ENCODE measurements at places on chromosomes 7 and 10.

DNA sequence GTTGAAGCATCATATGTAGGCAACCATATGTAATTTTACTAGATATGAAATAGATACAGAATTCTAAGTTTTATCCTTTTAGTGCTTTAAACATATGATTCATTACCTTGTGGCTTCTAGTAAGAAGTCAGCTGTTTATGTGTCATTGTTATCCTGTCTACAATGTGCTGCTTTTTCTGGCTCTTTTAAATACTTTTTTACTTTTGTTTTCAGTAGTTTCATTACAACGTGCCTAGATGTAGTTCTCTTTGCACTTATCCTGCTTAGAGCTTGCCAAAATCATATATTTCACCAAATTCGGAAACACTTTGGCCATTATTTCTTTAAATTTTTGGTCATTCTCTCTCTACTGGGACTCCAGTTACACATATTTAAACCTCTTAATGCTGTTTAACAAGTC is 26.4 kb downstream of the YAE1 start:
- DNase-seq: no peak

GRCh38 chr7:17362439-17363105 is 64.1 kb downstream of the AHR start:
- DNase-seq: no peak

GRCh38 chr10:113320211-113320610 is 232.6 kb upstream of the HABP2 start:
- DNase-seq: no peak

DNA sequence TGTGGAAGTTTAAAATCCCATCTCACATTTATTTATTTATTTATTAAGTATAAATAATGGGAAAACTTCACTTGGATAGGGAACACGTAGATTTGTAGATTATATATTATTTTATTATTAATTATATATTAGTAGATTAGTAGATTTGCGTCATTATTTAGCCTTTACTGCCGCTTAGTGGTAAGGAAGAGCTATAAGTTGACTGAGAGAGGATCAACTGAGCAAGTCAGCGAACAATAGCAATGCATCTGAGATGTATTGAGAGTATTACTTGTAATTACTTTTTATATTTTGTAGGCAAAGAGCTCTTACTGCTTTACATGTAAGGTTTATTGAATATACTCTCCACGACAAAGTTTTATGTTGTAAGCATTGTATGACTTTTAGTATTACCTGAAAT is 244.5 kb upstream of the ANKRD30A start:
- no peak for DNase-seq

GRCh38 chr7:112383671-112384417 is 66.4 kb upstream of the IFRD1 start:
- no peak for DNase-seq

- no peak for DNase-seq
Observed at GRCh38 chr7:8434290-8435002, 1.0 kb downstream of the NXPH1 start.

DNA sequence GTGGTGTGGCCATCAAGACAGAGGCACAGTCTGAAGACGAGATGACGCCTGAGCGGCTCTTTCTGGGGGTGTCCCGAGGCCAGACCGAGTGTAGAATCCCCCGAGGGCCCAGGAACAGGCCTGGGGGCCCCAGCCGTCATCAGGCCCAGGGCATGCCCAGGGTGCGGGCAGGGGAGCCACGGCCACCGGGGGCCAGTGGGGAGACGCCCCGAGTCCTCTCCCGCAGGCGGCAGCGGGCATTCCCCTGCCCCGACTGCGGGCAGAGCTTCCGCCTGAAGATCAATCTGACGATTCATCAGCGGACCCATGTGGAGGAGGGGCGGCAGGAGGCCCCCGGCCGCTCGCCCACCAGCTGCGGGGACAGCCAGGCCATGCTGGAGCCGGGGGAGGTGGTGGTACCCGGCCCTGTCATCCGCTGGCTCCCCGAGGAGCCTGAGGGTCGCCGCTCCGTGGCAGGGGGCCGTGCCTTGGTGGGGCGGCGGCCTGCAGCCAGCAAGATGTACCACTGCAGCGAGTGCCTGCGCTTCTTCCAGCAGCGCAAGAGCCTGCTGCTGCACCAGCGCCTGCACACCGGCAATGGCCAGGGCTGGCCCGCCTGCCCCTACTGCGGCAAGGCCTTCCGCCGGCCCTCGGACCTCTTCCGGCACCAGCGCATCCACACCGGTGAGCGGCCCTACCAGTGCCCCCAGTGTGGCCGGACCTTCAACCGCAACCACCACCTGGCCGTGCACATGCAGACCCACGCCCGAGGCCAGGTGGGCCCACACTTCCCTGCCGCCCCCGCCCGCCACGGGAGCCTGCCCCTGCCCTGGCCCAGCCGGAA is 19.7 kb downstream of the ZNF783 start:
- no peak for DNase-seq

- DNase-seq: no peak
Observed at GRCh38 chr10:78081292-78081691, 47.6 kb downstream of the RPS24 start.

- DNase-seq: no peak
Observed at GRCh38 chr10:117551330-117552155, 9.0 kb downstream of the EMX2 start.

GRCh38 chr7:31553661-31554081 is 39.8 kb downstream of the ITPRID1 start:
- no peak for DNase-seq

- DNase-seq: no peak
Observed at GRCh38 chr7:127089146-127089545, 163.6 kb downstream of the GRM8 start.

DNA sequence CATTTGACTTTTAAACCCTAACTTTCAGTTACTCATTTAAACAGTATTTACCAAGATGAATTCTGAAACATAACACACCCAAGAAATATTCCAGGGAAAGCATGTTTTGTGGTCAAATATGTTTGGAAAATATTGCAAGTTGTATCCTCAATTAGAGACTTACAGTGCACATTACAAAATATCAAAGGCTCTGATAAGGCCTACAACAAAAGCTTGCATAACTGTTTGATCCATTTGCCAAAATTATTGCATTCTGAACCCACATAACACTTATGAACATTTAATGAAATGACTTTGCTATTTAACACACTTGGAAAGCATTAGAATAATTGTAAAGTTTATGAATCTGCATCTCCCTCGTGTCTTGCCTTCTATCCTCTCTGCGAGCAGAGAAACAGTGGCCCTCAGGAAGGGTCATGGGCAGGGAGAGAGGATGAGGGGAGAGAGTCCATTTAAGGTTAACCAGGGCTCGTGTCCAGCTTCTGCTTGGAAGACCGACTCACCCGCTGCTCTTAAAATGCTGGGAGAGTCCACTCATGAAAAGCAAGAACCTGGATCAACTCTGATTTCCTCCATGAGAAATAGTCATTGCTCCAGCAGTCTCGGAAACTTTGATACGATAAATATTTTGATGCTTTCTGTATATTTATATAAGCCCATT is 408.2 kb upstream of the ZMIZ1 start:
- DNase-seq: no peak

- no peak for DNase-seq
Observed at GRCh38 chr10:117646718-117647117, 104.2 kb downstream of the EMX2 start.

- DNase-seq: no peak
Observed at GRCh38 chr7:47764746-47765145, 182.8 kb upstream of the TNS3 start.

DNA sequence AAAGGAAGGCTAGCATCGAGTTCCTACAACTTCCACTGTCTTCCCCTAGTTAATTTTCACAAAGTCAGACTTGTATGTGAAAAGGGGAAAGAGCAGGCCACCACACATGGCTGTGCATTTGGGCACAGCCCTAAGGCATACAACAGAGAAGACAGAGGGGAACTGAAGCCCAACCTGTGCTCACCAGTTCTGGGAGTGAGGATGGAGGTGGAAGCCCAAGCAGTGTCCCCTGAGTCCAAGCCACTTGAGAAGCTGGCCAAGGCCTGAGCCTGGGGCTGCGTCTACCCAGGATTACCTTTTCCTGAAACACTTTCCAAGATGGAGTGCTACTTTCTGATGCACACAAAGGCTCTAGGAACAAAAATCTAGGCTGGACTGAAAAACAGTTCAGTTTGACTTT is 20.3 kb downstream of the GPNMB start:
- DNase-seq: no peak

DNA sequence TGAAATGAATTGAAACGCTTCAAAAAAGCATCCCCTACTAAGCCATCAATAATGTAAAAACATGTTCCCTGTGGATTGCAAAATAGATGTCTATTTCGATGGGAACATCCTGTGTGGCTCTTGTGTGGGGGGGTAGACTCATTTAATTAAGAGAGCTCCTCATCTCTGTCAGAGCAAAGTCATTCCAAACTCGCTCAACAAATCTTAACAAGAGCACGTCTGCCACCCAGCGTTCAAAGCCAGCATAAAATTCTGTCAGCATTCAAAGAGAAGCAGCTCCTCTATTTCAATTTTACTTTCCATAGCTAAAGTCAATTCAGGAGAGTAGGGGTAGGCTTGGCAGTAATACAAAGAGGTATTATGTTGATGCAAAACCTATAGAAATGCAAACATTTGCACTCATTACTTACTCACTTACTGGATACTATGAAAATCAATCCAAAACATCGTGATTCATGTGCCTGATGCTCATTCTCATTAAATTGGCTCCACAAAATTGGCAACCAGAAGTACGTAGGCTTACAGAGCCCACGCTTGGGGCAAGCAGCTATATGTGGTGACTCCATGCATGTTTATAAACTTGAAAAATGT is 114.9 kb downstream of the IPMK start:
- no peak for DNase-seq

GRCh38 chr10:124564881-124565280 is 103.3 kb downstream of the LHPP start:
- no peak for DNase-seq

DNA sequence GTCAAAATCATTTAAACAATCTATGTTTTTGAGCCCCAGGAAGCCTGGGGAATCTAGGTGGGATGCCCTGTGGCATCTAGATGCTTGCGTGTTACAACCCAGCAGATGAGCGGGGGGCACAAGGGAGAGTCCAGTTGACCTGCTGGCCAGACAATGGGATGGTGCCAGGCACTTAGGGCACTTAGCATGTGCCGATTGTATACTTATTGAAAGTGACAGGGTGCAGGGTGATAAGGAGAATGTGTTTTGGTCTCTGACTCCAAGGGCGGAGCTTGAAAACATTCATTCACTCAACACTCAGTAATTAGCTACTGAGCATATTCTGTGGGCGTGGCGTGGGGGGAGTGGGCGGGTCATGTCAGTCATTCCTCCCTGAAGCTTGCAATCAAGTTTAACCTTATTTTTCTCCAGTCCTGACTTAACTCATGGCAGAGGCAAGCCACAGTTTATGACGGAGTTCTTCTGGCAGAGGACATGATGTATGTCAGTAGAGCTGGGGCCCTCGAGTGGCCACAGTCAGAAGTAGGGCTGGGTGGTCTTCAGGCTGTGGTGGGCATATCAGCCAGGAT is 115.1 kb downstream of the PRKCQ start:
- no peak for DNase-seq

GRCh38 chr10:124296121-124296812 is 122.5 kb downstream of the OAT start:
- peak; percentile 5 for DNase-seq

GRCh38 chr7:136874393-136875032 is 6.1 kb downstream of the CHRM2 start:
- DNase-seq: no peak

GRCh38 chr7:111029574-111030251 is 61.2 kb upstream of the LRRN3 start:
- no peak for DNase-seq

DNA sequence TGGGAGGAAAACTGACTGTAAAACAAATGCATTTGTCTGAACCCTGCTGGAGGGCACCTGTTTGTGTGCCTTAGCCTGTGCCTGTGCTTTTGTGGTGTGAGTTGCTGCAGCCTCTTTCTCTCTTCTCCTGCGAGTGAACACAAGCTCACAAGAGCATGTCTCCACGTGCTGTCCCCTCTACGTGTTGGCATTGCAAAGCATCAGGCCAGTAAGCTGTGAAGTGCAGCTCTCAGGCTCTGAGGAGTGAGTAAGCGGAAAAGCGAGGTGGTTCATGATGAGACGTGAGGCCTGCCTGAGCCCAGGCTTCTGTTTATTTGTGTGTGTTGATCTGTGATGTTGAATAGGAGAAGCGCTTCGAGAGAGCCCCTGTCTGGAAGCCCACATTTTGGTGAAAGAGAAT is 85.6 kb upstream of the PDCD4 start:
- DNase-seq: no peak

GRCh38 chr10:113967126-113967525 is 76.5 kb upstream of the ADRB1 start:
- no peak for DNase-seq

DNA sequence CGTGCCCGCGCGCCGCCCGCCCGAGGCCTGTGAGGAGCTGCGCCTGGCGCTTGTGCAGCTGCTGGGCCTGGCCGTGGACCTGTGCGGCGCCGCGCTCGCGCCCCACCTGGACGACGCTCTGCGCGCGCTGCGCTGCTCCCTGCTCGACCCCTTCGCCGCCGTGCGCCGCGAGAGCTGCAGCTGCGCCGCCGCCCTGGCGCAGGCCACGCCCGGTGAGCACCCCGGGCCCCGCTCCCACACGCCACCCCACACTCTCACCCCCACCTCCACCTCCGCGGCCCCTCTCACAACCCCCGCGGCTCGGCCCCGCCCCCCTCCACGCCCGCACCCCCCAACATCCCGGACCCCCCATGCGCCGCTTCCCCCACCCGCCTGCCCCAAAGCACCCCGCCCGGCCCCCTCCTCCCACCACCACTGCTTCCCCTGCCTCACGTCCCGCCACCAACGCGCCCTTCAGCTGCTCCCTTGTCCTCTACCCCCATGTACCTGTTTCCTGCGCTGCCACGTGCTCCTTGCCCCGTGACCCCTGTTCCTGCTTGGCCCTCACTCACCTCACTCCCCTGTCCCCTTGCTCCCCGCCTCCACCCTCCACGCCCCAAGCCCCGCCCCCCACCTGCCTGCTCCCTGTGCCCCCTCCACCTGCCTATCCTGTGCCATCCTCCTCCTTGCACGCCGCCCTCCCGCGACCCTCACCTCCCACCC is at the start of gene PRKAR1B:
PRKAR1B (minus strand) TSS at position 178 of the 702 bp plus-strand sequence. CDS start 15,776 bp downstream, outside the sequence.
- no peak for DNase-seq

DNA sequence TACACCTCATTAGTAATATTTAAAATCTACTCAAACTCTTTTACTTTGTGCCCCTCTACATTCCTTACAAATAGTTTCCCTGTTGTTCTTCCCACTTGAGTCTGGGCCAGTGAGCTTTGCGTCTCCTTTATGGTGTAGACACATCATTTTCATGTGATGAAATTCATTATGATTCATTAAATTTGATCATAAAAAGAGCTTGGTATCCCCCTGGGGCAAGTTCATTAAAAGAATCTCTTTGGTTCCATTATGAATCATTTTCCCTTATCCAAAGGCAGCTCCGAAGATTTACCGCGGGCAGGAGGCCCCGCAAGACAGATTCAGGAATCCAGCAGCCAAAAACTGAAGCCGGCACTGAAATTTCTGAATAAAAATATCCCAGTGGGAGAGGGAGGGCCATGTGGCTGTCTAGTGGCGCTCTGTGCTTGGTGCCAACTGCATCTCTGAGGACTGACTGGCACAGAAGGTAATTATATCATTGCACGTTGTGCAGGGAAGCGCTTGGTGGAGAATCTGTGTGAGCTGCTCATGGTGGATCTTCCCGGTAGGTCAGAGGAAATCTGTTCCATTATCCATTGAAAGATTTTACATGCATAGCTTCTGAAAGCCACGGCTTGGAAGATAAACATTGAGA is 151.4 kb upstream of the PITRM1 start:
- no peak for DNase-seq

GRCh38 chr10:69826789-69827554 is 25.3 kb downstream of the COL13A1 start:
- DNase-seq: no peak

- no peak for DNase-seq
Observed at GRCh38 chr7:157519246-157519645, 182.4 kb downstream of the DNAJB6 start.

- DNase-seq: no peak
Observed at GRCh38 chr10:12098966-12099365, 30.2 kb downstream of the DHTKD1 start.
